ENCODE measurements at places on chromosomes 2 and 18.

- peaks cover 51% of the 10 kb centered on the region for H3K4me1 ChIP-seq
- peak overlapping the region; percentile 93 for H3K27ac ChIP-seq
- H3K36me3 ChIP-seq, result no peaks in the 10 kb centered on the region
Measured at GRCh38 chr2:55051026-55051866, 995 bp upstream of the RTN4 start.

DNA sequence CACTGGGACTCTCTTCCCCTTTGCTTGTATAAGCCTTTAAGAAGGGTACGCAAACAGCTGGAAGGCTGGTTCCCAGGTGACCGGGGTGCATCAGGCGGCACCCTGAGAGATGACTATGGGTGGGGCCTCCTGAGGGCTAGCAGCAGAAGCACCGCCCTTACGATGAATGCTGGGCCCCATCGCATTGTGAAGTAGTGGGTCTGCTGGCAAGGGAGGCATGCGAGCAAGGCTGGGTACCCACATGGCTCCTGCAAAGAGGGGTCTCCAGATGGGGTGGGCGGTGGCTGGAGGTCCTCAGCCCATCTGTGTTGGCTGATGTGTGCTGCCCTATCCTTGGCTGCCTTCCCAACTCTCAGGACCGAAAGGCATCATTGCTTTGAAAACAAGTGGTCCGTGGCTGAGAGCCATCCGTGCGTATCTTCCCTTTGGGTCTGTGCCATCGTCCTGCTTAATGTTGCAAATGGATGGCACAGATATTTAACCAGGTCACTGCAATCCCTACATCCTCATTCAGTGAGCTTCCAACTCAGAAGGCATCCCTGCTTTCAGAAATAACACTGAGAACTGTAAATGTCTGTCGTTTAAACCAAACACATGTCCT, 83.5 kb upstream of the GPC1 start:
- no peaks in the 10 kb centered on the region for H3K27me3 ChIP-seq
- H3K4me1 ChIP-seq, result no peaks in the 10 kb centered on the region
- no peak overlapping the region for H3K4me3 ChIP-seq
- no peak overlapping the region for H3K27ac ChIP-seq
- DNase-seq, result no peak

DNA sequence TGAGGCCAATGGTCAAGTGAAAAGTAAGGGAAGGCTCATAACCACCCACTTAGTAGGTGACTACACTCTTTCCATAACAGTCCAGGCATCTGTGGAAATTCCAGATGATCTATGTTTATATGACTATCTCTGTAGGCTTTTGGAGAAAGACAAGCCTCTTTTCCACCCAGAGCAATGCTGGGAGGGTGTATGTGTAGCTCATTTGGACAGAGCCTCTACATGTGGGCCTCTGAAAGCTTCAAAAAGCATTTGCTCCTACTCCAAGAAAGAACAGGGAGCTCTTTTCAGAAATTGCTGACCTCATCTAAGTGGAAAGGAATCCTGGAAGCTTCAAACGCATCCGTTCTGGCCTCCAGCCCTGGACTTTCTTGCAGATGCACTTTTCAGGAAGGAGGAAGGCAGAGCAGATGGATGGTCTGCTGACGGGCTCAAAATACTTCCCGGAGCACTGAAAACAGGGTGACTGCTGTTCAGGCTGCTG, 308.7 kb downstream of the LRATD1 start:
- no peaks in the 10 kb centered on the region for H3K4me1 ChIP-seq
- H3K27ac ChIP-seq, result no peak overlapping the region
- H3K27me3 ChIP-seq, result no peaks in the 10 kb centered on the region
- no peak overlapping the region for H3K4me3 ChIP-seq
- no peaks in the 10 kb centered on the region for H3K36me3 ChIP-seq

- no peak for DNase-seq
- H3K4me1 ChIP-seq, result peaks cover 9% of the 10 kb centered on the region
- H3K27me3 ChIP-seq, result no peaks in the 10 kb centered on the region
Measured at GRCh38 chr2:223835701-223836532, 1.5 kb downstream of the AP1S3 start.

- no peaks in the 10 kb centered on the region for H3K27me3 ChIP-seq
- no peak overlapping the region for H3K4me3 ChIP-seq
- no peaks in the 10 kb centered on the region for H3K36me3 ChIP-seq
- H3K27ac ChIP-seq, result no peak overlapping the region
- no peak for DNase-seq
- H3K4me1 ChIP-seq, result no peaks in the 10 kb centered on the region
Measured at GRCh38 chr2:189421644-189422043, 19.6 kb upstream of the WDR75 start.

DNA sequence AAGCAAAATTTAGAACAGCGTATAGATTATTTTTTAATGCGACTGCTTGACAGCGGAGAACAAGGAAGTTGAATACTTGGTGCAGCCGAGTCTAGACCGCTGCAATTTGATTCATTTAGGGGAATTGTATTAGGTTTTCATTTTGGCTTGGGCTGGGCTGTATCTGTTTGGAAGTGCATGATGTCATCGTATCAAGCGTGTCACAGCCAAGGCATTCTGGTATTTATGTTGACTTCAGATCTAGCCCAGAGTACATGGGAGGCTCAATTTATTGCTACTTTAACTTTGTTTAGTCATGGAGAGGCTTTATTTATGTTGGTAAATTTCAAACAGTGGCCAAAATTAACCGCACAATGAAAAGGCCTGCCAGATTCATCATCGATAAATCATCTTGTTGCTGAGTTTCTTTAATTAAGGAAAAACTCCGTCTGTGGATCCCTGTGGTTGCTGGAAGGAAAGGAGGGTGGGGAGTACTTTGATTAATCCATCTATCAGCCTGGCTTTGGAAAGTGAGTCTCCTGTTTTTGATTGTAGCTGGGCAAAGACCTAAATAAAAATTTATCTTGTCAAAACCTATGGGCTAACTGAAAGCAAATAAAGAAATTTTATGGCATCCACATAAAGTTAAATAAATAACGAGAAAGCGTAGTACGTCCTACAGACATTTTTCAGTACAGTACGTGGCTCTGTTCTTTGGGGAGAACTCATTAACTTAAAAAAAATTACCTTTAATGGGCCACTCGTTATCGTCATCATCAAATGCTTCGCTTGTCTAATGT, 230.4 kb upstream of the SPRED2 start:
- H3K27ac ChIP-seq, result no peak overlapping the region
- no peak overlapping the region for H3K4me3 ChIP-seq
- no peak for DNase-seq
- H3K36me3 ChIP-seq, result no peaks in the 10 kb centered on the region
- H3K27me3 ChIP-seq, result no peaks in the 10 kb centered on the region

DNA sequence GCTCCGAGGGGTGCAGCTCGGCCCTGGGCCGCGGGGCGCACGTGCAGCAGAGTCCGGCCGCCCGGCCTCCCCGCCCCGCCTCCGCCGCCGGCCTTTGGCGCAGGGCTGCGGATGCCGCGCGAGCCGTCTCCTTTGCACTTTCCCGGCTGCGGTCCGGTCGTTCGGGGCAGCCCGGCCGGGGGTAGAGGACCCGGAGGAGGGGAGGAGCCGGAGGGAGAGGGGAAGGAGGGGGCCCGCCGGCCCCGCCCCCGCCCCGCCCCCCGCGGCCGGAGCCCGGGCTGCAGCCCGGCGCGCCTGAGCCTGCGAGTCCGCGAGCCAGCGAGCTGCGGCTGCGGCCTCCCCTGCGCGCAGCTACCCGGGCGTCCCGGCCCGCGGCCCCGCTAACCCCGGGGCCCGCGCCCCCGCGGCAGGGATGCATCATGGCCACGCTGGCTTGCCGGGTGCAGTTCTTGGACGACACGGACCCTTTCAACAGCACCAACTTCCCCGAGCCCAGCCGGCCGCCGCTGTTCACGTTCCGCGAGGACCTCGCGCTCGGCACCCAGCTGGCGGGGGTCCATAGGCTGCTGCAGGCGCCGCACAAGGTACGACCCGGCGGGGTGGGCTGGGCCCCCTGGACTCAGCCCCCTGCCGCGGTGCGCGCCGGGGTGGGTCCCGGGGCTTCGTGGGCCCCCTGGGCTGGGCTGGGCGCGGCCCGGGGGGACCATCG, at the start of gene FHOD3:
Gene FHOD3, plus strand, starts transcription at position 297 of the 709 bp plus-strand sequence. Its CDS starts 123 bp downstream, at position 420.
- DNase-seq, result no peak
- H3K27ac ChIP-seq, result no peak within 1 kb of the TSS
- no peaks in the 10 kb centered on the region for H3K36me3 ChIP-seq
- H3K27me3 ChIP-seq, result peaks cover 33% of the 10 kb centered on the region
- H3K4me1 ChIP-seq, result no peaks in the 10 kb centered on the region

DNA sequence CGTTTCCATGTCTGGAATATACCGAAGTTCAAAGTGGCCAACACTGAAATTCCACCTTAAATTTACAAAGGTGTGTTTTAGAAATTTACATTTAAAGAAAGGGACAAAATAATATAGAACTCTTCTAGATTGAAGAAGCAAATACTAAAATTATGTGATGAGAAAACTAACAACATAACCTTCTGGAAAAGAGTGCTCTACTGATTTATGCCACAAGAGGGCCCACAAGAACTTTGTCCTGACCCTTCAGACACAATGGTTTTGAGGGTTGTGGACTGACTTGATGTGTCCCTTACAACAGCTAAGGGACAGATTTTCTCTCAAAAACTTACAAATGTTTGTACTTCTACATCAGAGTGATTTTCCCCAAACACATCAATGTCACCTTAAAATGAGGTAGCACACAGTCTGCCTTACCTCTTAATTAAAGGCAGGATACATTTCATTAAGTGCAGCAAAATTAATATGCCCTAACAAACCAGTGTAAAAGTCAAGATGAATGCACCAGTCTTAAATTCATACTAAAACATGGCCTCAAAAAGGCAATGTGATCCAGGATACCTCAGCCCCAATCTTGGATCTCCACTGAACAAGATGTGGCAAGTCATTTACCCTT, 36.2 kb downstream of the EIF2AK3 start:
- H3K4me3 ChIP-seq, result no peak overlapping the region
- peaks cover 23% of the 10 kb centered on the region for H3K36me3 ChIP-seq
- H3K27me3 ChIP-seq, result no peaks in the 10 kb centered on the region
- no peak overlapping the region for H3K27ac ChIP-seq

GRCh38 chr2:46097714-46098480, 199.3 kb upstream of the EPAS1 start:
- no peaks in the 10 kb centered on the region for H3K4me1 ChIP-seq
- no peak for DNase-seq
- no peak overlapping the region for H3K4me3 ChIP-seq

GRCh38 chr2:22741216-22741615, 643.8 kb upstream of the KLHL29 start:
- H3K36me3 ChIP-seq, result no peaks in the 10 kb centered on the region
- no peaks in the 10 kb centered on the region for H3K4me1 ChIP-seq
- no peak overlapping the region for H3K27ac ChIP-seq
- H3K4me3 ChIP-seq, result no peak overlapping the region
- H3K27me3 ChIP-seq, result no peaks in the 10 kb centered on the region

DNA sequence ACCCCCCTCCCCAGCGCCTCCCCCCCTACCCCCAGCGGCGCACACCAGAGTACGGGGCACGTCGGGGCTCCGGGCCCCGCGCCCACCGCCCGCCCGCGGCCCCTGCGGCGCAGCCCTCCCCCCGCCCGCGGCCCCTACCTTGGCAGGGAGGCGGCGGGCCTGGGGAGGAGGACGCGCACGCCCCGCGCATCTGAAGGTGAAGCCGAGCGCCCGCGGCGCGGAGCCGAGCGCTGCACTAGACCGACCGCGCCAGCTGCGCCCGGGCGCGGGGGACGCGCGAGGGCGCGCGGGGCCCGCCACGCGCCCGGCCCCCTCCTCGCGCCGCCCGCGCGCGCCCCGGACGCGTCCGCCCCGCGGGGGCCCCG, at the start of gene ZNF516:
Gene ZNF516, minus strand, starts transcription at position 237 of the 365 bp plus-strand sequence. CDS start 52,188 bp downstream, outside the sequence.
- H3K27ac ChIP-seq, result no peak within 1 kb of the TSS
- peaks cover 7% of the 10 kb centered on the region for H3K27me3 ChIP-seq
- H3K4me1 ChIP-seq, result peaks cover 7% of the 10 kb centered on the region
- DNase-seq, result no peak
- peak within 1 kb of the TSS; percentile 84 for H3K4me3 ChIP-seq

DNA sequence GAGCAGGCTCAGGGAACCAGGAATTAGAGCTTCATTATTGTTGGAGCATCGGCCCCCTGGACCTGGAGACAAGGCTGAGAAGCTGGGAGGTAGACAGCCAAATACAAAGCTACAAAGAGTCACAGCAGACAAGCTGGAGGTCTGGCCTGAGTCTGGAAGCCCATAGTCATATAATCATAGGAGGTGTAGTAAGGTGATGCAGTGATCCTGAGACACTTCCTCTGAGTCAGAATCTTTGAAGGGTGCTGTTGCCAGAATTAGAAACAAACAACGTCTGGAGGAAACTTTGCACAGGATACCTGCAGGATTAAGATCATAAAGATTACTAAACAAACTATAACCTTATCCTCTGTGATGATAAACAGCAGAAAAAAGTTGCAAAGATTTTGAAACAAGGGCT, 213.8 kb downstream of the DSC3 start:
- no peaks in the 10 kb centered on the region for H3K27me3 ChIP-seq
- H3K27ac ChIP-seq, result no peak overlapping the region
- no peaks in the 10 kb centered on the region for H3K4me1 ChIP-seq
- no peak overlapping the region for H3K4me3 ChIP-seq
- H3K36me3 ChIP-seq, result no peaks in the 10 kb centered on the region

DNA sequence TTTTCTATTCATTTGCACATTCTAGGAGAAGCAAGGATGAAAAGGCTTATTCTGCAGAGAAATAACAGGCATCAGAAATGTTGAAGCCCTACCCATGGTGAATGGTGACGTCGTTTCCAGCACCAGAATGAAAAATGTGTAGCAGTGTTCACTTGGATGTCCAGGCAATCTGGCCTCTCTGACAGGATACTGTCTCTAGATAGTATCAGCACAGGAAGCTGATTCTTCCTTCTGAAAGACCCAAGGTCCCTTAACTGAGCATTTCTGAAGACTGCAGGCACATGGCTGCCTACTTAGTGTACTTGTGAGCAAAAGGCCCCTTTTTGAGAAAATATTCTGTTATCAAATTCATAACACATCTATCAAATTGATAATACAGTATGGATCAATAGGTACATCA, 234.1 kb downstream of the XIRP2 start:
- no peaks in the 10 kb centered on the region for H3K4me1 ChIP-seq
- no peaks in the 10 kb centered on the region for H3K36me3 ChIP-seq
- no peak overlapping the region for H3K4me3 ChIP-seq
- no peak for DNase-seq
- no peak overlapping the region for H3K27ac ChIP-seq
- no peaks in the 10 kb centered on the region for H3K27me3 ChIP-seq

DNA sequence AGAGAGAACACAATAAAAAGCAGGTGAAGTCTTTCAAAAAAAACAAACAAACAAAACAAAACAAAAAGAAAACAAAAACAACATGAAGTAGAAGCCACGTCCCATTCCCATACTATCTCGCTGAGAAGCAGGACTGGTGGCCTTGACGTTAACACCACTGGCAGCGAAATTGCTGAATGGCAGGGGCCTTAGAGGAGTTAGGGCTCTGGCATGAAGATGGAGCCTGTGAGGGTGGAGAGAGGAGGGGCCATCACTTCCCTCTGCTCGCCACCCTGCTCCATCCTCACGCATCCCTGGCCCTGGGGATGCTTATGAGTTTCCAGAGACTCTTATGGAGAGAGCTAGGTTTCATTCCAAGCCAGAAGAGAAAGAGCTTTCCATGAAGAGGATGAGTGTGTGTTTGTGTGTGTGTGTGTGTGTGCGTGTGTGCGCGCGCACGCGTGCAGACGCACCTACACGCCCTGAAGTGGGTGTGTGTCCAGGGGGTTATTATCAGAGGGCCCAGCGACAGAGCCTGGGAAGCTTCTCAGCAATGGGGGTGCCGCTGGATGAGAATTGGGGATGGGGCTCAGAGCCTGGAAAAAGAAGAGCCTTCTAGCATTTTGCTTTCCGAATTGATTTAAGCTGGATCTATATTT, 20.4 kb upstream of the IMPA2 start:
- no peaks in the 10 kb centered on the region for H3K4me1 ChIP-seq
- no peak for DNase-seq
- no peaks in the 10 kb centered on the region for H3K27me3 ChIP-seq
- H3K27ac ChIP-seq, result no peak overlapping the region

Data from CD8-positive, alpha-beta memory T cell (primary cell).